ENCODE measurements at places on chromosomes 1 and 21.

- no peak for DNase-seq
Measured at GRCh38 chr1:177629526-177629925, 340.3 kb downstream of the SEC16B start.

GRCh38 chr1:56032096-56032676, 547.2 kb downstream of the PLPP3 start:
- DNase-seq, result no peak

DNA sequence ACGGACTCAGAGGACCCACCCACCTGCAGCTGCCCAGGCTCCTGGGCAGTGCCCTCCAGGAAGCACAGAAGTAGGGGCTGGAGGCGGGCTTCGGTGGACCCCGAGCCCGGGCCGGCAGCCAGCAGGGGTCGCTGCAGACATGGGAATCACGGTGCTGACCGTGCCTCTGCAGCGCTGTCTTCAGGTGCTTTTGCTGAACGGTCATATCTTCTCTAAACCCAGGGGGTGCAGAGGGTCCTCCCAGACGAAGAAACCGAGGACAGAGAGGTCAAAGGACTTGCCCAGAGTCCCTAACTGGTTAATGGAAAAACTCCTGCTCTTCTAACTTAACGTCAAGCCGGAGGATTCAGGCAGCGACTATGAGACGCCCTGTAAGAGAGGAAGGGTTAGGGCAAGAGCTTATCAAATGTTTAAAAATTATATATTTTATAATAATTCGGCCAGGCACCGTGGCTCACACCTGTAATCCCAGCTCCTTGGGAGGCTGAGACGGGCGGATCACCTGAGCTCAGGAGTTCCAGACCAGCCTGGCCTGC, 21.5 kb upstream of the LEFTY2 start:
- peak; percentile 45 for DNase-seq

DNA sequence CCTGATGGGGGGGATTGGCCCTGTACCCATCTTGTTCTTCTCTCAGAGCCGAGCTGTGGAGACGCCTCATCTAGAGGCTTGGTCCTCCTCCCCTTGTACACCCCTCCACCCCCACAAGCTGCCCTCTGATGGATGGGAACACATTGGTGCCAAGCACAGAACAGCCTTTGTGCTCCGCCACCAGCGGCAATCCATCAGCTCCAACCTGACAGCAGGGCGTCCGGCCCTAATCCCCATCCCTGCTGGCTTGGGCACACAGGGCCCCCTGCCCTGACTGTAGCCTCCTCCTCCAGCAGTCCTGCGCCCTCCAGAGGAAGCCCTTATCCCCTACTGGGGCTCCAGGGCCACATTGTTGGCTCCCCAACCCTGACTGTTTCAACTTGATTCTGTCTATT, 3.8 kb upstream of the MYOG start:
- DNase-seq, result no peak

- no peak for DNase-seq
Measured at GRCh38 chr21:36169470-36170128, 13.0 kb downstream of the DOP1B start.

GRCh38 chr1:67350783-67351182, 43.1 kb downstream of the IL12RB2 start:
- DNase-seq, result peak; percentile 21

DNA sequence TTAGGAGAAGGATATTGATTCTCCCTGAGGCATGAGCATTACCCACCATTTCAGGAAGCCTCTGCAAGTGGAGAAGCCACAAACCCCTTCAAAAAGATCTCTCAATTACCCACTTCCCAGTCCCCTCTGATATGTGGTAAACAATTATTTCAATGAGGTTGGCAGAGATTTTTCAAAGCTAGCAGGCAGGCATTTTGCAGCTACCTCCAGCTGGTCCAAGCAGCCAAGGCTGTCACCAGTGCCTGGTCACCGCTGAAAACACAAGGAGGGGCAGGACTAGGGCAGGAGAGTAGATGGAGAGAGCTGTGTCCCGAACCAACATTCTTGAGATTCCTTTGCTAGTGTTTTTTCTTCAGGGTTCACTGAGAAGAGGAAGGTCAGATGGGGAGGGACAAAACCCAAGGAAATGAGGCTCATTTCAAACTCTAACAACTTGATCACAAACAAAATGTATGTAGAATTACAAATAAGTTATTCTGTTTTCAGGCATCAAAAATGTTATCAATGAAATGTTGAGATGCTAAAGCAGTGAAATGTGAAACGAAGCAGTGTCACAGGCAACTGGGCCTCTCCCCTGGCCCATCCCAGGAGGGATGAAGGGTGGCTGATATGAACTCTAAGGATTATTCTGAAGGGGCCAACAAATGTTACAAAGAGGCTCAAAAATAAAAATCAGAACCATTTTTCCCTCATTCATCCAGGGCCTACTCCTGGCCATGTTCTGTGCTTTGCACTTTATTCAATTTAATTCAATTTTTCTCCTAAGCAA, 22.3 kb downstream of the APP start:
- no peak for DNase-seq

- DNase-seq, result no peak
Measured at GRCh38 chr1:100971021-100971420, 54.6 kb downstream of the DPH5 start.

Measured in CD4-positive, alpha-beta T cell treated with Interleukin-15 for 4 hours (primary cell).